Activated T-helper 1 cell treated with anti-CD3 and anti-CD28 coated beads, Interleukin-12 subunit alpha, Interleukin-12 subunit beta, Interleukin-2, Interleukin-4 antibody, amounts not matched to agents 30 ng/mL and 10 ng/mL and 1 ng/mL, durations not matched to agents 14 hours and 24 hours and 36 hours (primary cell): ENCODE measurements at places on chromosomes 4 and X.

DNA sequence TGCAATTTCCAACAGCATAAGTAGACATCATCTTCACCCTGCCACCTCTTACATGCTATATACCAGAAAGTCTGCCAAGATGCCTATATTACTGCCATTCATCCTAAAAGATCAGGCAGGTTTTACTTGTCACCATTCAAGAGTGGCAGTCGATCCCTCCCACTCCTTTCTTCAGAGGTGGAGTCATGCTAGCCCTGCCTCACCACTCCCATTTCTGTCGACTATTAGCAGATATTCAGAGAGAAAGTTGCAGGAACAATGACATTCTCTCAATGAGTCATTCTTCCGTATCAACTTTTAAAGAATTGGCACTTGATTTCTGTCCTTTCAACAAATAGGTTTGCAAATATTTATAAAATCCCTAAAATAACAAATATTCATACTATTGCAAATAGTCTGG, 1060.1 kb downstream of the ADGRL3 start:
- no peak for DNase-seq

GRCh38 chrX:87961471-87961870, 443.9 kb downstream of the KLHL4 start:
- DNase-seq = no peak

- no peak for DNase-seq
Measured at GRCh38 chr4:173448608-173449379, 49.9 kb upstream of the SCRG1 start.

DNA sequence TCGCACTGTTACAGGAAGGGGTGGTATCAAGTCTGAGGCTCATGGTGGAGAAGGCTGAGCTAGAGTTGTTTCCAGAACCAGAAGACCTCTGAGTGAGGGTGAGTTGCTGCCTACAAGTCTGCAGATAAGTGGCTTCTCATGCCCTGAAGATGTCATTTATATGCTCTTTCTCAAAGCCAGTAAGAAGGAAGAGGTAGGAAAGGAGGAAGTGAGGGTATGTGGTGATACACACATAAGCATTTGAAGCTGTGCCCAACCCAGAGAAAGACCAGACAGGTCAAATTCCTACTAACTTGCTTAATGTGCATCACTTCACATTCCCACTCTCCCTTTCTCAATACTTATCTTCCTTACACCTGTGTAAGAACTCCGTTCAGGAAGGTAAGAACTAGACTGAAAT, at the start of gene PPBP:
Gene PPBP (minus strand): TSS at position 130 of the 400 bp plus-strand sequence. CDS start 87 bp downstream, at position 43.
- no peak for DNase-seq

DNA sequence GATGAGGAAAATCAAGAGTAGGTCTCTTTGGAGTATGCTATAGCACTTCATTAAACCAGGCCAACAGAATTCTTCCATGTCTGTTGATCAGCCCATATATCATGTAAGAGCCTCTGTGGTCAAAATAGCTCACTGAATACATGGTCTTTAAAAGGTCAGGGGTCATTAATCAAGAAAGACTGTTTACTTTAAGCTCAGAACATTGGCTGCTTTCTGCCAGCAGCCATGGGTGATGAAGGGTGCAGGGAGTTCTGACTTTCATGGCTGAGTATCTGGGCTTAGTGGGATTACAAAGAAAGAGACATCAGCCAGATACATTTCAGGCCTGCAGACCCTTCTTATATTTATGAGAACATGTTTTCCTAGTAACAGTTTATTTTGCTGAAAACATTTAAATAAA, 7.1 kb upstream of the C4orf54 start:
- no peak for DNase-seq

GRCh38 chr4:188780686-188781085, 641.4 kb downstream of the TRIML1 start:
- no peak for DNase-seq

DNA sequence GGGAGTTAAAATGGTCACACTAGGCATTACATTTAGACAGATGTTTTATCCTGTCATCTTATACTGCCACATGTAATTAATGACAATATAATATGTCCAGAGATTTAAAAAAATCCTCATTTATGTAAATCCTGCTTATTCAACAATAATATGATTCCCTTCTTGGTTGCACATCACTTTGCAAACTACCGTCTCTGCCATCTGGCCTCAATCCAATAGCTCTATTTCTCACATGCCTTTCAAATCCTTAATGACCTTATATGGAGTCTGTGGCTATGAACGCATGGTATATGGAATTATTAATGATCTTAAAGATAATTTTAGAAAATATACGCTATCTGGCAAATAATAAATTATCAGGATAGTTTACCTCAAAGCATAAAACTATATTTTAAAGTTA, 144.5 kb downstream of the NPNT start:
- no peak for DNase-seq

GRCh38 chr4:187276736-187277408, 553.2 kb upstream of the FAT1 start:
- no peak for DNase-seq

DNA sequence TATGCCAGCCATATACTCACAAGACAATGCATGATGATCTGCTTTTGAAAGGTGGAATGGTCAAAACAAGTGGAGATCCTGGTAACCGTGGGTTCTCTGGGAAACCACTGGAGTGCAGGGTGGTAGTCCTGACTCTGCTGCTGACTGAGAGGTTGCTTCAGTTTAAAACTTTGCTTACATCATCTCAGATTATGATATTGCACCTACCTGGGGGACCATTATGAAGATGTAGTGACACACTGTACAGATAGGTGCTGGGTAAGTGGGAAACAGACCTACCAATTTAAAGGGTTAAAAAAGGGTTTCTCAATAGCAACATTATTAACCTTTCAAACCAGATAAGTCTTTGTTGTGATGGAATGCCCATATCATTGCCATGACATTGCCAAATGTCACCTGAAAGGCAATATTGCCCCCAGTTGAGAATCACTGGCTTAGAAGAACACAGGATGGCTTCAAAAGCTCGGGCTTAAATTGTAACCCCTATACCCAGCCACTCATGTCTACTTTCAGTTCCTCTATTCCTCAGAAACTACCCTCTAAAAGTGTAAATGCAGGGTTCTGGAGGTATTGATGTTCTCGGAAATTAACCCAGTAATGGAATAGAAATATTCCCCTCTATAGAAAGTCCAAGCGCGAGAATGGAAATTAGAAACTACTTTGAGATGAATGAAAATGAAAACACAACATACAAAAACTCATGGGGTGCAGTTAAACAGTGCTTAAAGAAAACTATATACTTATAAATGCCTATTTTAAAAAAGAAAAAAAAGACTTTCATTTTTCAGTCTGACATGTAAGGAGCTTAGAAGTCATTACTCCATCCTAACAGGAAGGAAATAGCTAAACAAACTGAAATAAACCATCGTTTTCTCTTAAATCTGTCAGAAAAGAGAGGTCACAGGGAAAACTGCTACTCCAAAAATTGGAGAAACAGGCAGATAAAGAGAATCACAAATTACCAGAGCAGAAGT, 65.8 kb downstream of the ARHGEF6 start:
- no peak for DNase-seq

GRCh38 chr4:1406981-1407656, 877 bp upstream of the NKX1-1 start:
- no peak for DNase-seq
